ENCODE measurements at places on chromosomes 7 and 10.
A peak's percentile ranks its signal among the peaks of the same experiment; 100 is the strongest.

GRCh38 chr7:50449501-50449880 is 659 bp downstream of the FIGNL1 start:
- no peak for DNase-seq
- peak overlapping the region; percentile 91 for H3K4me3 ChIP-seq
- H3K27me3 ChIP-seq: no peaks in the 10 kb centered on the region
- peak overlapping the region; percentile 68 for H3K27ac ChIP-seq
- peaks cover 7% of the 10 kb centered on the region for H3K4me1 ChIP-seq
- peaks cover 11% of the 10 kb centered on the region for H3K36me3 ChIP-seq

GRCh38 chr7:67267914-67268313 is 271.3 kb downstream of the TYW1 start:
- no peaks in the 10 kb centered on the region for H3K27me3 ChIP-seq
- DNase-seq: no peak
- no peak overlapping the region for H3K4me3 ChIP-seq
- H3K36me3 ChIP-seq: no peaks in the 10 kb centered on the region

DNA sequence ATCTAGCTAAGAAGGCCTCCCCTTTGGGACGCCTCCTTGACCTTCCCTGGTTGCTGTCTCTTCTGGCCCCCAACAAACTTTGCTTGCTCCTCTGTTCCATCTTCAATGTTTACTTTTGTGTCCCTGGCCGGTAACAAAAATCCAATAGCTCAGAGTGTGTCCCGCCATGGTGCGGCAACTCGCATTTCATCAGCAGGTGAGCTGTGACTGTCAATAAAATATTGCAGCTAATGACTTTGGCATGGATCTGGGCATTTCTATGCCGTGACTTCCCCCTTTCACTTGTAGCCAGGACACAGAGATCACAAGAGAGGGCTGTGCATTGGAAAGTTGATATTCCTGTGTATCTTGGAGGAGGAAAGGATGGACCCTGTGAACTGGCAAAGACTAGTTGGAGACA is 317.6 kb downstream of the RPS24 start:
- H3K27me3 ChIP-seq: no peaks in the 10 kb centered on the region
- no peaks in the 10 kb centered on the region for H3K4me1 ChIP-seq
- no peak overlapping the region for H3K4me3 ChIP-seq

DNA sequence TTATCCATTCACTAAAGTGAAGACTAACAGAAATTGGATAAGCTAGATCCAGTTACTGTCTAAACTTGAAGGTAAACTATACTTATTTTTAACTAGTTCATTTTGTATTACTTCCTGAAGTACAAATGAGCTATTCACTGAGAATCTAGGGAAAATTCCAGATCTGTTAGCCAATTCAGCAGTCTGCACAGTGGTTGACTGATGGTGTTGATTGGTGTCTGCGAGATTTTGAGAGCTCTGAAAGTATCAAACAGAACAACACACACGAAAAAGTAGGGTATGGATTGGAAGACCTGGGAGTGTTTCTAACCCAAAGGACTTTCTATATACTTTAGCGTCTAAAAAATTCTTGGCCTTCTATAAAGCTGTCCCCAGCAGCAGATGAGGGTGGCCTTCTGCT is 33.6 kb upstream of the AGR2 start:
- H3K4me1 ChIP-seq: no peaks in the 10 kb centered on the region
- no peak for DNase-seq
- no peaks in the 10 kb centered on the region for H3K27me3 ChIP-seq

DNA sequence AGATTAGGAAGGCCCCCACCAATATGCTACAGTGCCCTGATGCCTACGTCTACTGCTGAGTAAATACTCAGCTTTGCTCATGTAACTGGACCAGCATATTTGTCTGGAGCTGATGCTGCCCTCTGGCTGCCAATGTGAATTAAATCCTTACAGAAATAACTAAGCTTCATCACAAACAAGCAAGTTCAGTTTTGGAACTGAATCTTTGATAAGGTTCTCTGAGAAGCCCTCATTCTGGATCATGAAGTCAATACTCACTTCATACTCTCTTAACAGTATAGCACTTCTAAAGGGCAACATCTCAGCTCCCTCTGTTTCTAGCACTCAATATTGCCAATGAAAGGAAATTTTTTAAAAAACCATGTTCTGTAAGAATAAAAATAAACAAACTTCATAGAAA is 246.7 kb downstream of the ETV1 start:
- peak; percentile 30 for DNase-seq
- no peak overlapping the region for H3K27ac ChIP-seq
- H3K36me3 ChIP-seq: no peaks in the 10 kb centered on the region
- no peaks in the 10 kb centered on the region for H3K4me1 ChIP-seq

GRCh38 chr10:7563368-7563767 is 103.4 kb downstream of the ITIH5 start:
- no peak overlapping the region for H3K4me3 ChIP-seq
- no peaks in the 10 kb centered on the region for H3K27me3 ChIP-seq
- H3K27ac ChIP-seq: no peak overlapping the region
- no peak for DNase-seq
- no peaks in the 10 kb centered on the region for H3K36me3 ChIP-seq
